Glomerular endothelial cell (primary cell): ENCODE measurements at places on chromosomes 3 and 15.

- no peak for DNase-seq
Observed at GRCh38 chr3:170470063-170471016, 51.7 kb downstream of the CLDN11 start.

DNA sequence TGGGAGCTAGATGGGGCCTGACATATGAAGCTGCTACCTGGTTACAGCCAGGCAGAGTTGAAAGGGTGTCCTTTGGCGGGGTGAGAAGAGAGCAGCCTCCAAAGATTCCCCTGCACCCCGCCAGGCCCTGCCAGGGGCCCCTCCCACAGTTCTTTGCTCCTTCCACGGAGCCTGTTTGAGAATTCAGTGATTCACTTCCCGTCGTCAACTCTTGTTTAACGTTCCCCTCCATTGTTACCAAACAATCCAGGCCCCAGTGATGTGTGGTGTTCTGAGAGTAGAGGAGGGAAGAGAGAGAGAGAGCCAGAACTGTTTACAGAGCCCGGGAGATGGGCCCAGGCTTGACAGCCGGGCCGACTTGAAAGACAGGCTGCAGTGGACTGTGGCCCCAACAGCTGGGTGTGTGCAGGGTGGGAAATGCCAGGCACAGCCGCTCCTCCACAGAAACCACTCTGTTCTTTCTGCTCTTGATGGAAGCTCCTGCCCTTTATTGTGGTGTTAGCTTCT is 81.5 kb downstream of the SMAD3 start:
- DNase-seq = peak; percentile 92

- DNase-seq = no peak
Observed at GRCh38 chr3:174873832-174874657, 14.9 kb downstream of the NAALADL2 start.

DNA sequence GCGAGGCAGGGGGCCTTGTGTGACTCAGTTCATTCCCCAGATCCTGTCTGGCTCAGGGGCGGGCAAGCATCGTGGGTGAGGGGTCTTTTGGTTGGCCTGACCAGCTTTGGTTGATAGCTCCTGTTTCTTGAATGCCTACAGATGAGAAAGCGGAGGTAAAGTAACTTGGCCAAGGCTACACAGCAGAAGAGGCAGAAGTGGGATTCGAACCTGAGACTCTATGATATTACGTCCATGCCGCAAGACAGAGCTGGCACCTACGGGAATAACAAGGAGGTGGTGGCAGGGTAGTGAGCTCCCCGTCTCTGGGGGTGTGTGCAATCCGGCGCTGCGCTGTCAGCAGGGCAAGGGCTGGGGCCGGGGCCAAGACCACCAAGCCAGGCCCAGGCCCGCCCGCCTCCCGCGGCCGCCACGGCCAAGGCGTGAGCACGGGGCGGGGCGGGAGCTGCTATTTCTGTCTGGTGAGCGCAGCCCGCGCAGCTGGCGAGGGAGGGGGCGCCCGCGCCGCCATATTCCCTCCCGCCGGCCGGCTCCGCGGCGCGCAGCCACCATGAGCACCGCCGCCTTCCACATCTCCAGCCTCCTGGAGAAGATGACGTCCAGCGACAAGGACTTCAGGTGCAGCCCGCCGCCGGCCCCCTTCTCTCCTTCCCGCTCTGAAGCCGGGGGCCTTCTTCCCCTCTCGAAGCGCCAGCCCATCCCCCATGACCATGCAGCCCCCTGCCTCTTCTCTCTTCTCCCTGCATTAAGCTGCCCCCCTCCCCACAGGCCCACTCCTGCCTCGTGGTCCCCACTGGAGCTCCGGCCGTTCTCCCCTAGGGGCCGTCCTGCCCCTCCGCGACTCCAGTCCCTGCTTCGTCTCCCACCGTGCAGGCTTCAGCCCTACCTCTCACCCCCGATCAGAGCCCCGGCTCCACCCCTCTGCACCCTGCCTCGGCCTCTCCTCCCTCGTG is at the start of gene CAND2:
CAND2 (plus strand) TSS at position 510 of the 953 bp plus-strand sequence; CDS start at position 551, 41 bp downstream.
- DNase-seq = no peak

GRCh38 chr3:17322106-17322793 is 420.2 kb downstream of the TBC1D5 start:
- DNase-seq = no peak

DNA sequence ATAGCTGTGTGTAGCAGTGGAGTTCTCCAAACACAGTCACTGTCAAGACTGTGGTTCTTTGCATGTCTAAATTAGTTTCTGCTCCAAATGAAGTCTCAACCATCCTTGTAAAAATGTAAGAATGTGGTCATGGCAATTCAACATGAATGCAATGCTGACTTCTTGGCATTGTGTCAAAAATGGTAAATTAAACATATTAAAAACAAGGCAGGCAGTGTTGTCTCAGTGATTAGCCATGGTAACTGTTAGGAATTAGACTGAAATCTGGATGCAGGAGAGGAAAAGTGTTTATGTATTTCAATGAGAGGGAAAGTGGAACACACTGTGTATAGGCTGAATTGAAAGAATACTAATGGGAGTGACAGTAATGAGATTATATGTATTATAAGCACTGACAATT is 597.2 kb downstream of the EDEM1 start:
- no peak for DNase-seq

- DNase-seq = no peak
Observed at GRCh38 chr3:187880441-187880840, 135.2 kb upstream of the BCL6 start.

DNA sequence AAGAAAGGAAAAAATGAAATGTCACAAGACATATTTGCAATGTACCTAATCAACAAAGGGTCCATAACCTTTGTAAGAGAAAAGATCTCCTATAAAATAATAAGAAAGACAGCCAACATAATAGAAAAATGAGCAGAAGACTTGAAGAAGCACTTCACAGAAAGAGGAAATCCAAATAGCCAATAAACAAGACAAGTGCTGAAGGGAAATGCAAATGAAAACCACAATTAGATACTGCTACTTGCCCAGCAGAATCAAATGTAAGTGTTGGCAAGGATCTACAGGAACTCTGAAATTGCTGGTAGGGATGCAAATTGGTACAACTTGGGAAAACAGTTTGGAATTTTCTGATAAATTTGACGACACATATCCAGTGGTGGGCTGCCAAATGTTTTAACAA is 15.1 kb upstream of the TOPAZ1 start:
- no peak for DNase-seq

DNA sequence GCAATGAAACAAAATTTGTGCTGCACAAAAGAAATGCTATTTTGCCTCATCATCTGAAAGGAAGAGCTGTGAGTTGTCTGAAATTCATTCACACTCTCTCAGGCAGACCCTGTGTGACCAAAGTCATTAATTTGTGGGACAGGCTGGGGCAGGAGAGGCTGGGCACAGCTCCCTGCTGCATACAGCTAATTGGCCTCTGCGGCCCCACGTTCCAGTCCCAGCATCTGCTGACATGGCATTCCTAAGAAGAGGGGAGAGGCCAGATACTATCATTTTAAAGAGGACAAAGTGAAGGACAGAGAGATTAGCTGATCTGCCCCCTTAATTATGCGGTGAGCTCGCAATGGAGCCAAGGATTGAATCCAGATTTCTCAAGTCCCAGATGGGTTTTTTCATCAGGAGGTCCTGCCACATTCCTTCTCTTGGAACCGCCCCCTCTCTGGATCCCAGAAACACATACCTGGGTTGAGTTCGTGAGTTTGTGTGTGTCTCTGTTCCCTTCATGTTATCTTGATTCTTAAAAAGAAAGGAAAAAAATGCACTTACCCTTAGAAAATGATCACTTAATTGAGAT is 25.1 kb downstream of the POLR2M start:
- no peak for DNase-seq
